ENCODE measurements at places on chromosomes 5 and 9. TPM values are rescaled to one million over a fixed set of nuclear protein-coding genes. Genes with fewer than 3 reads are reported as not detected.

GRCh38 chr9:34536685-34537084 is 13.9 kb upstream of the ENHO start:
- no peak for DNase-seq

DNA sequence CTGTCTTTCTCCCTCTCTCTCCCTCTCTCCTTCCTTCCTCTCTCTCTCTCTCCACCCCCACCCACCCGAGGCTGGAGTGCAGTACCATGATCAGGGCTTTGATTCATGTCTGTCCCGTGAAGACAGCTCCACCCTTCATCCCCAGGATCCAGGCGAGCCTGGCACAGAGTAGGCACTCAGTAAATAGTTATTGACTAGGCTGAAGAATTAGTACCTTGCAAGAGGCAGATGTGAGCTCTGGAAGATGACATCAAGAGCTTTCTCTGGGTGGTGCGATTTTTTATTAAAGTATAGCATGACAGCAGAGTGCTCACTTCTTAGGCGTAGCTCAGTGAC is 24.0 kb upstream of the WDR38 start:
- no peak for DNase-seq

Gene GZMA
- 1,702 TPM for total RNA-seq

GRCh38 chr5:107576736-107577393 is 93.9 kb downstream of the EFNA5 start:
- no peak for DNase-seq

DNA sequence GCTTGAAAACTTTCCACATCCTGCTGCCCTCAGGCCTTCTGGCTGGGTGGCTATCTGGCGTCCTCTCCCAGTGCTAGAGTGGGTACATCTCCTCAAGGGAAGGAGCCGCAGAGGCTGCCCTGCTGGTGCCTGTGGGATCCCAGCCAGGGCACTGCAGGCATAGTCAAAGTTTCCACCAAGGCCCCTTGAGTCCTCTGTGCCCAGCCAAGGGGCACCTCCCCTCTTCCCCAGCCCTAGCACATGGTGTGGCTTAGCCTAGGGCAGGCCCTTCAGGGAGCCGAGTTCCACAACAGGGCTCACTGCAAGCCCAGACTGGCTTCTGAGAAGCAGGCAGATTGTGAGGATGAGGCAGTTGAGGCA is 103.2 kb downstream of the RGS3 start:
- no peak for DNase-seq

Gene CCNB1
- 114 TPM for total RNA-seq

GRCh38 chr5:69404659-69405330 is 10.1 kb upstream of the MARVELD2 start:
- DNase-seq, result no peak

Gene FAM78A
- total RNA-seq, result 53.3 TPM

DNA sequence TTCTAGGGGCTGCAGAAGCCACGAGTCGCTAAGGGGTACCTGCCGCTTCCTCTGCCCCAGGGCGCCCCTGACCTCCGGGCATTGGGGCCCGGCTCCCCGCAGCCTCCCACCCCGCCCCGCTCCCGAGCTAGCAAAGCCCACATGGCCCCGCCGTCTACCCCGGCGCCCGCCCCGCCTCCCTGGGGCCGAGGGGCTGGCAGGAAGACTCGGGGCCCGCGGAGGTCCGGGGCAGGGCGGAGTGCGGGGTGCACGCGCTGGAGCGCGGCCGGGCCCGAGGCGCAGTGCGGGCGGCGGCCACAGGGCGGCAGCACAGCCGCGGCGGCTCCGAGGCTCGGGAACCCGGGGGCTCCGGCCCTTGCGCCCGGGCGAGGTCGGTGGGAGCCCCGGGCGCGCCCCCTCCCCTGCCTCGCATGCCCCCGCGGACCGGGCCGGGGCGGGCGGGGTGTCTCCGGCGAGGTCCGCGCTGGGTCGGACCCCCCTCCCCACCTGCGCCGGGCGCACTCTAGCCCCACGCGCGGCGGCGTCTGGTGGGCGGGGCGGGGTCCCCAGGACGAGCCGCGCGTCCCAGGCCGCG is 6.7 kb downstream of the NRARP start:
- no peak for DNase-seq

Gene RPS14
- 1,429 TPM for total RNA-seq

DNA sequence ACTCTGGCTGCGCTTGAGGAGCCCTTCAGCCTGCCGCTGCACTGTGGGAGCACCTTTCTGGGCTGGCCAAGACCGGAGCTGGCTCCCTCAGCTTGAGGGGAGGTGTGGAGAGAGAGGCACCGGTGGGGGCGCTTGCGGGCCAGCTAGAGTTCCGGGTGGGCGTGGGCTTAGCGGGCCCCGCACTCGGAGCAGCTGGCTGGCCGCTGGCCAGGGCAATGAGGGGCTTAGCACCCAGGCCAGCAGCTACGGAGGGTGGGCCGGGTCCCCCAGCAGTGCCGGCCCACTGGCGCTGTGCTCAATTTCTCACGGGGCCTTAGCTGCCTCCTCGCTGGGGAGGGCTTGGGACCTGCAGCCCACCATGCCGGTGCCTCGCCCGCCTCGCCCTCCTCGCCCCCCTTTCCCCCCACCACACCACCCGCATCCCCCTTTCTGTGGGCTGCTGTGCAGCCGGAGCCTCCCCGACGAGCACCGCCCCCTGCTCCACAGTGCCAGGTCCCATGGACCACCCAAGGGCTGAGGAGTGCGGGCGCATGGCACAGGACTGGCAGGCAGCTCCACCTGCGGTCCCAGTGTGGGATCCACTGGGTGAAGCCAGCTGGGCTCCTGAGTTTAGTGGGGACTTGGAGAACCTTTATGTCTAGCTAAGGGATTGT is 954.5 kb downstream of the DTWD2 start:
- DNase-seq, result peak; percentile 60

DNA sequence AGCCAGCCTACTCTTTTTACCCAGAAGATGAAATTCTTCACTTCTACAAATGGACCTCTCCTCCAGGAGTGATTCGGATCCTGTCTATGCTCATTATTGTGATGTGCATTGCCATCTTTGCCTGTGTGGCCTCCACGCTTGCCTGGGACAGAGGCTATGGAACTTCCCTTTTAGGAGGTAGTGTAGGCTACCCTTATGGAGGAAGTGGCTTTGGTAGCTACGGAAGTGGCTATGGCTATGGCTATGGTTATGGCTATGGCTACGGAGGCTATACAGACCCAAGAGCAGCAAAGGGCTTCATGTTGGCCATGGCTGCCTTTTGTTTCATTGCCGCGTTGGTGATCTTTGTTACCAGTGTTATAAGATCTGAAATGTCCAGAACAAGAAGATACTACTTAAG is 16.6 kb downstream of the OCLN start:
- no peak for DNase-seq

DNA sequence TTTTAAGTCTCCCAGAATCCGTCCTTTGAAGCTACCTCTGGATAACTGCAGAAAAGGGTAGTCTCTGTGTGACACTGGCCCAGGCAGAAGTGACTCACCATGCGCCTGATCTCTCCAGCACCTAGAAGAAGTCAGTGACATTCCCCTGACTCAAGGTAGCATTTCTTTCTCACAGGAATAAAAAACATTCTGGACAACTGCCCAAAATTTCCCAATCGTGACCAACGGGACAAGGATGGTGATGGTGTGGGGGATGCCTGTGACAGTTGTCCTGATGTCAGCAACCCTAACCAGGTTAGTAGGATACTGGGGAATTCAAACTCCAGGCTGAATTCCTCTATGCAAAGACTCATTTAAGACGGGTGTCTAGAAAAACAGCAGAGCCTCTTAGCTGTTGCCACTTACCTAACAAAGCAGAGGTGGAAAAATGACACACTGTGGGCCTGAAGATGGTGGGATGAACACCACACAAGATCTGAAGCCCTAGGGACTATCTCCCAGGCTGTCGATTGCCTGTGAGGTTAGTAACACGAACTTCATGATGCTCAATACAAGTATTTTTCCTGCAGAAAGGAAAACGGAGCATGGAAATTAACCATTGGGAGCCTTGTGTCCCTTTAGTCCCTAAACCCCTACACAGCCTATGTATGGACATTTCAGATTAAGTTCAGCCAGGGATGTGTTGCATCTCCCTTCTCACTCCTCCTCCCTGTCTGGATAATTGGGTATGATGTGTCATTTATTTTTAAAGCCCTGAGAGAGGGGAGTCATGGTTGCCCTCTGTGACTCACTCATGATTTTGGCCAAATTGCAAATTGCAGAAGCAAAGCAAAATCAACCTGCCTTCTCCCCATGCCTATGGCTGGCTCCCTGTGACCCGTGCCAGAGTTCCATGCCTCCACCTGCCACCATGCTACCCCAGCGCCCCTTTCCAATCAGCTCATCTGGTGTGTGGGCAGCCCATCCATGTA is 37.2 kb downstream of the THBS4 start:
- DNase-seq, result no peak

GRCh38 chr5:91293131-91293530 is 90.0 kb downstream of the ARRDC3 start:
- no peak for DNase-seq

Gene RABGAP1
- total RNA-seq, result 27.6 TPM

Gene C9orf50
- not detected for total RNA-seq

DNA sequence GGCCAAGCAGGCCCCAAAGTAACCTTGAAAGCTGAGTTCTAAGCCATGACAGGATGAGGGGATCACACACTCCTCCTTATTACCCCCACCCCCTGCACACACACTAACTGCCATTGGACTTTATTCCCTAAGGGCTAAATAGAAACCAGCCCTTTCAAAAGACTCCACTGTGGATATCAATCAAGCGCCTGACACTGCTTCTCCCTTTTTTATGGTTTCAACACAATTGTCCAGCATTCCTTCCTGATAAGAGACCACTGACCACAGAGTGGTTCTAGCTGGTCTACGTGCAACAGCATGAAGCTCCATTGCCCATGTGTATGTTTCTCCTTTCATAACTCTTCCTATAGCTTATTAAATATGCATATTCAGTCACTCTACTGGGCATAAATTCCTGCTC is 34.7 kb downstream of the PAEP start:
- DNase-seq, result no peak

GRCh38 chr5:41193456-41194205 is 19.7 kb downstream of the C6 start:
- DNase-seq, result no peak

GRCh38 chr5:170751631-170752030 is 31.9 kb upstream of the GABRP start:
- no peak for DNase-seq

- DNase-seq, result peak; percentile 70
These were observed 41.4 kb upstream of the CLPTM1L start for GRCh38 chr5:1386274-1386717.

DNA sequence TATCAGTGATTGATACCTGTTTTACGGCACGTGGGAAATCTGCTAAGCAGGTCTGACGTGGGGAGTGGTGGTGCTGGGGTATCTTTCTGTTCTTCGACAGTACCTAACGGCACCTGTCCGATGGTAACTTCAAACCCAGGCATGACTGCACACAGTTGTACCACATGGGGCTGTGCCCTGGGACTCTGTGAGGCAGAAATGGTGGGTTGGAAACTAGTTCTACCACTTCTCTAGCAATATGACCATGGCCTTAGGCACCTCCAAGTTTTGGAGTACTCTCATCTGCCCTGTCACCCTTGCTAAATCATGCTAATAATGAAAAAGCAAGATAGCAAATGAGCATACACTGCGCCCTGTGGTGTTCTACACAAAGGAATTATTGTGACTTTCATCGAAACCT is 30.9 kb downstream of the EPB41L4B start:
- no peak for DNase-seq

- DNase-seq, result no peak
These were observed 525.2 kb downstream of the AGTPBP1 start for GRCh38 chr9:85216601-85217000.

GRCh38 chr9:28319981-28320380 is 746.7 kb upstream of the C9orf72 start:
- DNase-seq, result no peak

- no peak for DNase-seq
These were observed 238.6 kb downstream of the SLF1 start for GRCh38 chr5:94857111-94857510.

Gene GADD45G
- 68.6 TPM for total RNA-seq

GRCh38 chr5:14147210-14147609 is 4.1 kb downstream of the TRIO start:
- no peak for DNase-seq

- no peak for DNase-seq
These were observed 53.7 kb downstream of the MARCHF3 start for GRCh38 chr5:126976520-126977172.

Gene ZNG1E
- 34.1 TPM for total RNA-seq

Measured in natural killer cell treated with Interleukin-12 subunit alpha and Interleukin-12 subunit beta and Interleukin-15 and Interleukin-18, amount 100 ng/mL, for 72 hours (primary cell).